GM12891 (cell line): ENCODE measurements at places on chromosomes 13 and 19.

DNA sequence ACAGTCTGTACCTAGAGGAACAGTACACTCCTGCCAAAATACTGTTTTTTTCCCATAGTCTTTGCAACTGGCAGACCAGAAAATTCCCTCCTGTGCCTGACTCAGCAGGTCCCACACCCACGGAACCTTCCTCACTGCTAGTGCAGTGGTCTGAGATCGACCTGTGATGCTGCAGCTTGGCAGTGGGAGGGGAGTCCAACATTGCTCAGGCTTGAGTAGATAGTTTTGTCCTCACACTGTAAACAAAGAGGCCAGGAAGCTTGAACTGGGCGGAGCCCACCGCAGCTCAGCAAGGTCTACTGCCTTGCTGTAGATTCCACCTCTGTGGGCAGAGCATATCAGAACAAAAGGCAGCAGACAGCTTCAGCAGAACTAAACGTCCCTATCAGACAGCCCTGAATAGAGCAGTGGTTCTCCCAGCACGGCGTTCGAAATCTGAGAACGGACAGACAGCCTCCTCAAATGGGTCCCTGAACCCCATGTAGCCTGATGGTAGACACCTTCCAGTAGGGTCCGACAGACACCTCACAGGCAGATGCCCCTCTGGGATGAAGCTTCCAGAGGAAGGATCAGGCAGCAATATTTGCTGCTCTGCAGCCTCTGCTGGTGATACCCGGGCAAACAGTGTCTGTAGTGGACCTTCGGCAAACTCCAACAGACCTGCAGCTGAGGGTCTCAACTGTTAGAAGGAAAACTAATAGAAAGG lies 92.7 kb downstream of the SUCLA2 start:
- DNase-seq: no peak

DNA sequence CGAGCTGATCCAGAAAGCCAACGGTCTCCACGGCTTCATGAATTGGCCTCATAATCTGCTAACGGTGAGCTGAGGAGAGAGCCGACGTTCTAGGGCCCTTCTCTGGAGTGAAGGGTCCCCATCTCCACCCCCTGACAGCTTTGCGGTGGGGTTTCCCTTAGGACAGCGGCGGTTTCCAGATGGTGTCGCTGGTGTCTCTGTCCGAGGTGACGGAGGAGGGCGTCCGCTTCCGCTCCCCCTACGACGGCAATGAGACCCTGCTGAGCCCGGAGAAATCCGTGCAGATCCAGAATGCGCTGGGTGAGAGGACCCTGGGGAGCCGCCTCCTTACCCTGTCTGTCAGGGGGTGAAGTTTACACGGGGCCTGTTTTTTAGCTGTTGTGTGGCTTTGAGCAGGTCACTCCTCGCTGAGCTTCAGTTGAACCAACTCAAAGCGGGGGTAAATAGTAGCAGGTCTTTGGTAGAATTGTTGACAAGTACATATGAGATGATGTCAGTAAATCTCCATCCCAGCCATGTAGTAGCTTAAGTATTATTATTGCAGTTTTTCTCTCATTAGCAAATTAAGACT lies 801 bp downstream of the QTRT1 start:
- no peak for DNase-seq

GRCh38 chr13:82358284-82358683 lies 1524.0 kb downstream of the SLITRK1 start:
- no peak for DNase-seq

DNA sequence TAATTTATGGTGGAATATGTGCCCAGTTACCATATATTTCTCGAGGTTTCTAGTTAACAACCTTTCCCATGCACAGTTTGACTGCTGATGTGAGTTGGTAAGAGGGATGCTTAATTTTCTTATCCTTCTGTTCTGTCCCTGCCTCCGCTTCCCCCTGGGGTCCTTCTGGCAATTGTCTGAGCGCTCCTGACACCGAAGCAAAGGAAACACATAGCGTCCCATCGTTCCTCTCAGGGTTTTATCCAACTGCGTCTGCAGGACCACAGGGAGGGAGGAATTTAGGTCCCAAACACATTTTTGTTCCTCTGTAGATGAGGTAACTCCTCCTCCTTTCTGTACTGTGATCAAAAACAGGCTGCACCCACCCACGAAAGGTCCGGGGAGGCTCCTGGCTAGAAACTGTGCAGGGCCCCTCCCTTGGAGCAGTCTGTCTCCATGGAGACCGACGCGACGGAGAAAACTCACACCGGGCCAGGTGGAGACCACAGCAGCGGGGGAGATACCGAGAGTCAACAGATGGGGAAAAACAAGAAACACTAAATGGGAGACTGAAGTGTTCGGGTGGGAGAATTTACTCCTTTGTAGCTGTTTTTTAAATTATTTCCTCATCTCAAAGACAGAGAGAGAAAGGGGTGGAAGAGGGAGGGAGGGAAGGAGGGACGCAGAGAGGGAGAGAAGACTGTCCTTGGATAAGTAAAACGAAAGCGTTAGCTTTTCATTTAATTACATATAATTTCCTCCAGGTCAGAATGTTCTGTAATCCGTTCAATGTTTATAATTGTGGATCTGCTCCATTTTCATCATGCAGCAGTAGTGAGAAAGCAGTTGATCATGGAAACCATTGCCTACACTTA lies 191.8 kb upstream of the NBEA start:
- DNase-seq: no peak

DNA sequence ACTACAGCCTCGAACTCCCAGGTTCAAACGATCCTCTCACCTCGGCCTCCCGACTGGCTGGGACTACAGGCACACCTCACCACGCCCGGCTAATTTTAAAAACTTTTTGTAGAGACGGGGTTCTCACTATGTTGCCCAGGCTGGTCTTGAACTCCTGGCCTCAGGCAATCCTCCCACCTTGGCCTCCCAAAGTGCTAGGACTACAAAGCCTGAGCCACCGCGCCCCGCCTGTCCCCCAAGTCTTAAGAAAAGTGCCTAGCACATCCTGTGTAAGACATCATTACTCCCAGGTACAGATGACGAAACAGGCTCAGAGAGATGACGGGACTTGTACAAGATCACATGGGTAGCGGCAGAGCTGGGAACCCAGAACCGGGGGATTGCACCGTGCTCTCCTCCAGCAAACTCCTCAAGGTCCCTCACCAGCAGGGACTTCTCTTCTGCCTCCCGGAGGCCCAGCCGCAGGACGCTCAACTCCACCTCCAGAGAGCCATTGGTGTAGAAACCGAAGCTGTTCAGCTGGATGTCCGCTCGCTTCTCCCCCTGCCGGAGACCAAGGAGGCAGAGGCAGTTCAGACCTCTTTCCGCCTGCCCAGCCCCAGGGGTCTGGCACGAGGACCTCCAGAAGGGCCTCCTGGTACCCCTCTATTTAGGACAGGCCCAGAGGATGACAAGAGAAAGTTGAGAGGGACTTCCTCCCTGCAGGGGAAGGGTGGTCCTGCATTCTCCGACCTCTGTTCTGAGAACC lies 1.0 kb downstream of the GPR108 start:
- DNase-seq: peak; percentile 73

GRCh38 chr19:58584498-58585441 lies 11.6 kb upstream of the MZF1 start:
- no peak for DNase-seq

DNA sequence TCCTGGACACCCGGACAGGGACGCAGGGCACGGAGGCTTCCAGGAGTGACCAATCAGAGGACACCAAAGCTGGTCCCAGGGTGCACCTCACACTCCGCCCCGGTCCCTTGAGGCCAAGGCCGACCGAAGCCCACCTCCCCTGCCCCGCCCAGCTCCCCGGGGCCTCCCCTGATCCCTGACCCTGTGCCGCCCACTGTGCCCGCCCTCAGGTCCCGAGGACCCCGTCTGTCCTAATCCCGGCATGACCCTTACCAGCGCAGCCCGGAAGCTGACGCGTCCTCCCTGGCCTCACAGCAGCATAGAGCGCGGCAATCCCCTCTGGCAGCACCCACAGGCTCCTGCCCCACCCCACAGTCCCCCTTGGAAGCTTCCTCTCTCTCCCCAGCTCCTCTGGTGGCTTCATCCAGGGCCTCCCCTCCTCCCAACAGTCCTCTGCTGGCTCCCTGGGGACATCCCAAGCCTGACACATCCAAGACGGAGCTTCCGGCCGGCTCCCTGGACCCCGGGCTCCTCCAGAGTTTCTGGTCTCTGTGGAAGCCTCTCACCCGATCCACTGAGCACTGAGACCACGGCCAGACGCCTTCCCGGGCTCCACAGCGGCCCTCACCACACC lies 7.4 kb upstream of the CDC34 start:
- DNase-seq: no peak

- no peak for DNase-seq
These were observed 348.5 kb upstream of the ARGLU1 start for GRCh38 chr13:106916329-106916976.

- no peak for DNase-seq
These were observed 5.6 kb downstream of the ADAMTSL5 start for GRCh38 chr19:1507192-1507660.

DNA sequence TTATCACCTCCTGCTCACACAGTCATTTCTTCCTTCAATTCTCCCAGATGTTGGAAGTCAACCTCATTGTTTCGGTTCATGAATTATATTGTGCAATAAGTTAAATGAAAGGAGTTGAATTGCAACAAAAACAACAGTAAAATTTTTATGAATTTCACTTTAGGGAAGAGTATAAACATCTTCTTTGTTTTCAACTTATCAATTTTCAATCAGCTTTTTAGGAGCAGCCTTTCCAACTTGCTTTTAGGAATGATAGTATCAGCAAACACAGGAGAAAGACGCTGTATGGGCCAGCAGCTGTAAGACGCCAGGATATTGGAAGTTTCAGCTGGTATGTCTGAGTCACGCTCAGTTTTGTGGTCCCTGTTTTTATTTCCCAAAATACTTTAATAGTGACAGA lies 132.5 kb upstream of the ARGLU1 start:
- DNase-seq: no peak

- DNase-seq: no peak
These were observed 6.7 kb downstream of the AKAP8 start for GRCh38 chr19:15372891-15373301.

- DNase-seq: no peak
These were observed 3.8 kb upstream of the ACTL9 start for GRCh38 chr19:8702350-8702749.

DNA sequence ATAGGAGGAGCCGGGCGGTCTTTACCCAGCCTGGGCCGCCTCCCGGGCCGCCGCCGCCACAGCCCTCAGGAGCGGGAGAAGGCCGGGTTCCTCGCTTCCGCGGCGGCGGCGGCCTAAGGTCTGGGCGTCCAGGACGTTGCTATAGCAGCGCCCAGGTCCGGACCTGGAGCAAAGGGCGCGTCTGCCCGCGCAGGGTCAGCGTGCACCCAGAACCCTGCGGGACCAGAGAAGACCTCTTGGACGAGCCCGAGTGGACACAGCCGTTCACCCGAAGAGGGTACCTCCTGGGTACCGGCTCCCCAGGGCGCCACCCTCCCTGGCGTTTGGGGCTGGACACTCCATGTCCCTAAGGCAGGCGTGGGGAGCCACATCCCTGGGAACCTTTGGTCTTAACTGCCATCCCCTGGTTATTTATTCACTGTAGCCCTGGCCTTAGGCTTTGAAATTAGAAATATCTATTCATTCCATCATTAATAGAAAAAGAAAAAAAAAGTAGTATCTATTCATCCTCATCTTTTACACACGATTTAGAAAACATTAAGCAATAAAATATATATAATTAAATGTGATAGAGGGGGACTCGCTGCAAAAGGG lies 2.4 kb downstream of the DZIP1 start:
- no peak for DNase-seq

GRCh38 chr13:112248862-112249592 lies 127.1 kb upstream of the SPACA7 start:
- no peak for DNase-seq

GRCh38 chr19:46953955-46954501 lies 65.6 kb upstream of the NPAS1 start:
- no peak for DNase-seq

DNA sequence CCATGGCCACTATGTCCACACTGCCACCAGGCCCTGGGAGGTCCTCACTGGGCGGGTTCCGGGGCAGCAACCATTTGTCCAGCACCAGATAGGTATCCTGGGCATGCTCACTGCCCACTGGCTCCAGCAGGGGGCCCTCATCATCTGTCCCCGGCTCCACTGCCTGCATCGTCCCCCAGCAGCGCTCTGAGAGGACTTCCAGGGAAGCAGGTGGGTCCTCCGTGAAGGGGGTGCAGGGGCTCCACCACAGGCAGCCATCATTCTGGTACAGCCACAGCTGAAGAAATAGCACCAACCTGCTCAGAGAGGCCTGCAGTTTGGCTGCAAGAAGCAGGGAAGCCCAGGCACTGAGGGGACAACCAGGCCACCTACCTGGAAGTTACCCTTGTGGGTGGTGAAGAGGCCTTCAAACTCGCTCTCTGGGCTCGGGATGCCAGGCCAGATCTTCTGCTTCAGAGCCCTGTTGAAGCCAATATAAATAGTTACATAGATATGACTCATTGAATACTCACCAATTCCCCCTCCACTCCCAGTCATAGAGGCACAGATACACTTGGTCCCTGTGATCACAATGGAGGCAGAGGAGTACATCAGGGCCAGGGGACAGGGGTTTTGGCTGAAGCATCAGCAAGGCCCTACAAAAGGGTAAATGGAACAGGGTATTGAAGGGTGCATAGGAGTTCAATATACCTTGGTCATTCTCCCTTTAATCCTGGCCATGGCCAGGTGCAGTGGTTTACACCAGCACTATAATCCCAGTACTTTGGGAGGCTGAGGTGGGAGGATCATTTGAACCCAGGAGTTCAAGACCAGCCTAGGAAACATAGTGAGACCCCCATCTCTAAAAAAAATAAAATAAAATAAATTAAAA lies 4.1 kb downstream of the SWSAP1 start:
- no peak for DNase-seq

- no peak for DNase-seq
These were observed 25.3 kb downstream of the POMP start for GRCh38 chr13:28684257-28684656.

DNA sequence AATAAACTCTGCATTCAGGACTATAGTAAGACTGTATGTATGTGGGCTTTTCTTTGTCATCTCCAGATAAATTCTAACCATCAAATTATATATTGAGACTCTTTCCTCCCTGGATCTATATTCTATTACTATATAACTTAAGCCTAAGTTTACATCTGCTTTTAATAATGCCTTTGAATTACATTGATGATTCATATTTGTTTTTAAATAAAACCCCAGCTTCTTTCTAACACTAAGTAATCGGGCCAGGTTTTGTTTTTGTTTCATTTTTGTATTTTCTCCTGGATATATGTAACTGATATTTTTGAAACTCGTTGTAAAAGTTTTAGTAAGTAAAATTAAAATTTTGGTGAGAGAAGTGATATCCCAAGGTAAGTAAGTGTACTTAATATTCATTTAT lies 1599.1 kb downstream of the PCDH9 start:
- no peak for DNase-seq

DNA sequence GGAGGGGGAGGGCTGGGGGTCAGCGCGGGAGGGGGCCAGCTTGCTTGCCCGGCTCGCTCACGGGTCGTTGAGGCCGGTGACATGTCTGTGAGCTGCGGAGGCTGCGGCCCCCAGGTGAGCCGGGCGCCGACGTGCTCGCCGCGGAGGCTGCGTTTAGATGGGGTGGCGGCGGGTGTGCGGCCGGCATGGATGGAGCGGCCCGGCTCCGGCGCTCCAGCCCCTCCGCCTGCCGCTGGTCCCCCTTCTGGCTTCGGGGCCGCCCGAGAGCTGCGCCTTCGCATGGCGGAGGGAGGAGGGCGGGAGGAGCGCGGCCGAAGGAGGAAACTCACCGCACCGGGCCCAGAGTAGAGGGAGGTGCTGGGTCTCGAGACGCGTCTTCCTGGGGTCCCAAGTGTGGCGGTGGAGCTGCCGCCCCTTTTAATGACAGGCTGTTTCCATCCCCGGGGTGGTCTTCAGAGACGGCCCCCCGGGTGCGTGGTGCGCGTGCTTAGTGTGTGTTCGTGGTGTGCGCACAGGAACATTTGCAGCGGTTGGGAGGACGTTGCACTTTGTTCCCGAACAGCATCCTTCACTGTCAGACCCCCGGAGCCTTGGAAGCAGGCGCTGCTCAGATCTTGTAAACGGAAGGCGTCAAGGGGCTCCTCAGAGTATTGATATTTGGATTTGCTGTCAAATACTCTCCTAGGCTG lies at the start of gene AKAP11:
Gene AKAP11 (plus strand): TSS at position 38 of the 689 bp plus-strand sequence. CDS start 14,197 bp downstream, outside the sequence.
- DNase-seq: no peak
